ENCODE measurements at places on chromosomes 2 and 18.

DNA sequence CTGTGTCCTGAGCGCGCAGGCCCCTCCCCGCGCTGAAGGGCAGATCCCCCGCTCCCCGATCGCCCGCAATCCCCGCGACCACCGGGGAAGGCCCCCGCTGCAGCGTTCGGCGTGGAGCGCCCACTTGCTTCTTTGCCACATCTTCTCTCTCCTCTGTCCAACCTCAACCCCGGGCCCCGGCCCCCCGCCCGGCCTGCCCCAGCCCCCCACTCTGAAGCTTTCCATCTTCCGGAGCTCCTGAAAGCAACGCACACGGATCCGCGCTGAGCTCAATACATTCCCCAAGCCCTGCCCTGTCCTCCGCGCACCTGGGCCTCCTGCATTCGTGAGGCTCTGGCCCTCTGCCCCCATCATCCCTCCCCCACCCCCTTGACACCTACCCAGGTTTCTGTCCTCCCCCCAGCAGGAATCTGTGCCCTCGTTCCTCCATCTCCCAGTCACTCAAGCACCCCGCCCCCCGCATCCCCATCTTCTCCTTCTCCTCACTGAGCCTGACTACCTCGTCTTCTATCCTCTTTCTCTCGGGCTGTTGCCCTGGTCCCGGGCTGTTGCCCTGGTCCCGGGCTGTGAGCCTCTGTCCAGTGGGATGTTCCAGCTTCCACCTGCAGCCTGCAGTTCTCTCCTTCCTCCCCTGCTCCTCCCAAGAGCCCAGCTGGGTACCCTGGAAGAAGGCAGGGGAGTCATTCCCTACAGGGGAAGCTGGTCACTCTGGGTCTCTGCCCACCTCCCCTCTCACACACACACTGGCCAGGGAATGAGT, 7.8 kb downstream of the SPEG start:
- DNase-seq, result no peak

- DNase-seq, result no peak
These were observed 54.9 kb upstream of the OTOS start for GRCh38 chr2:240195316-240195861.

GRCh38 chr2:40658941-40659340, 207.1 kb upstream of the SLC8A1 start:
- DNase-seq, result no peak

GRCh38 chr18:61782545-61782944, 110.3 kb downstream of the RNF152 start:
- no peak for DNase-seq

DNA sequence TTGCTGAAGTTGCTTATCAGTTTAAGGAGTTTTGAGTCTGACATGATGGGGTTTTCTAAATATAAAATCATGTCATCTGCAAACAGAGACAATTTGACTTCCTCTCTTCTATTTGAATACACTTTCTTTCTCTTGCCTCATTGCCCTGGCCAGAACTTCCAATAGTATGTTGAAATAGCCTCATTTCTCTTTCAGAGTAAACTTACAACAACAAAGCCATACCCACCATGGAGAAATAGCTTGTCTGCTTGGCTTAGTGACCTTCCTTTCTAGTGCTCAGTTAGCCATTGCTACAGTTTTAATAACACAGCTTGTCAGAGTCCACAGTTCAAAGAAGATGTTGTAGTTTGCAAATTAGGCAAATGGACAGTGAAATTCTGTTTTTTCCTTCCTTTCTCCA, 228.0 kb downstream of the ETAA1 start:
- no peak for DNase-seq

GRCh38 chr2:179917272-179917671, 55.9 kb upstream of the ZNF385B start:
- DNase-seq, result no peak

DNA sequence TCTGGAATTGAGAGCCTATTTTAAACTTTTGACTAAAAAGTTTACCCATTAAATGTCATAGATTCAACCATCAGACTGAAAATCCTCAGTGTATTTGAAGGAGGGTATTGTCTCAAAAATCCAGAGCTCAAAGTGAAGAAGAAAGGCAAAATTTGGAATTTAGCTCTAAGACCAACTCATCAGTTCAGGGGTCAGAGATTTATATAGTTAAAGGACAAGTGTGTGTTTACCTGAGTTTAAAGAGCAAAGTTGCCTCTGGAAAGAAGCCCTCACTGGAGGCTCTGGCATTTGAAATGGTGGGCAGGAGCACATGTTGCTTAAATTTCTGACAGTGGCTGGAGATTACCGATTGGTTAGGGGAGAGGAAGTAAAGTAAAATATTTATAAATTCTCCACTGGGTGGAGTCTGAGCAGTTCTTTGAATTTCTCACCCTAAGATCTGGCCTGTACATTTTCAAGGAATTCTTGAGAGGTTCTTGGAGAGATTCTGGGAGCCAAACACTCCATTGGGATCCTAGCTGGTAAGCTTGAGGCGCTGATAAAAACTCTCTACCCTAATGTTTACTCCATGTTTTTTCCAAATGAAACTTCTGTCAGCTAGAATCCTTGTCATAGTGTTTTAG, at the start of gene KYNU:
TSS of gene KYNU (plus strand) at position 449 of the 623 bp plus-strand sequence. CDS start 7,704 bp downstream, outside the sequence.
- no peak for DNase-seq

GRCh38 chr2:24544456-24545115, 53.5 kb downstream of the NCOA1 start:
- no peak for DNase-seq

DNA sequence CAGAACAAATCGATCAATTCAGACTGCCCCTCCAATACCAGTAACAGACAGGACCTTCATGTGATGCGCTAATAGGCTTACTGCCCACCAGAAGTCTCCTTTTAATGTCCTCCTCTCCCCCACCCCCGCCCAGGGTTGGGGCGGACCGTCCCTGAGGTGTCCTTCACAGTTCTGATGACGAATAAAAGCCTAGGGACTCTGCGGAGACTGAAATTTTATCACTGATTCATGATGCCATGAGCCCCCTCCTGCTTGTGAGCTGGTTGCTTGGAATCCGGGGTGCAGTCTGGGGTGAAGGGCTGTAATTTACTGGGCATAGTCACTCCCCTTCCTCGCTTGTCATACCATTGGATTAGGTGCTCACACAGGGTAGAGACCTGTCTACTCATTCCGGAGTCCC, 42.3 kb downstream of the B3GNT2 start:
- no peak for DNase-seq

DNA sequence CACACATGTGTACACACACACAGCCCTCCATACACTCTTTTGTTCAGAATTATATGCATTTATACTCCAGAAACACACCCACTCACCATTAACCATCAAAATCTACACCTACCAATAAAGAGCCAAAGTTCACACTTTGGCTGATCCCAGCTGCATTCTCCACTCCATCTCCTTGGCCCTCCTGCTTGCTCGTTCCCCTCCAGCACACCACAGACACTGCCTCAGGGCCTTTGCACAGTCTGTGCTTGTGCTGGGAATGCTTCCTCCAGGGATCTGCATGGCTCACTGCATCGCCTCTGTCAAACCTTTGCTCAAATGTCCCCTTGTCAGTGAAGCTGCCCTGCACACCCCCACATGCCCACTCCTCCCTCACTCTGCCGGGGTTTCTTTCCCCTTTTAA, 46.0 kb downstream of the POMC start:
- DNase-seq, result no peak

DNA sequence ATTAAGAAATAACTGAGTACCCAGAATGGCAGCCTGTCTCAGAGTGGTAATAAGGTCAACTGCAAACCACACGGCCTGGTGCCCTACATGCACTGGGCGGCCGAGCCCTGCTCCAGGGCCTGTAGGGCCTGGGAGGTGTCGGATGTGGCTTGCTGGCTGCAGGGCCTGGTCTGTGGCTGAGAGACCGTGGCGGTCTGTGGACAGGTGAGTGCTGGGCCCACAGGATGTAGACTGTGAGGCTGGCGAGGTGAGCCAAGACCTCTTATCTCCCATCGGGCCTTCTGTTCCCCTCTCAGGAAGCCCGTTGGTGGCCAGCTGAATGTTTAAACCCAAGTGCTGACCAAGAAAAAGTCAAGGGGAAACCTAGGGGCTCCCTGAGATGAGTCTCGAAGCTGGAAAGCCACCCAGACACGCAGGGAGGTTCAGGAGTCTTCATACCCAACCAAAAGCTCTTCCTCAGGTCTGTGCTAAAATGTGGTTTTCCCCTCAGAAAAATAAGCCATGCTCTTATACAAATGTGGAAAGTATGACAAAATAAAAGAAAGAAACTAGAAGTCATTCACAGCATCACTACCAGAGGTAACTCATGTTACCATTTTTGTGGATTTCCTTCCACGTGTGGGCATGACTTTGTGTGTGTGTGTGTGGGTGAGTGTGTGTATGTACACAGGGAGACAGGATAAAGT, 47.7 kb upstream of the CTDP1 start:
- DNase-seq, result no peak

Measured in NCI-H774 (cell line).